ENCODE measurements at places on chromosomes 1 and 21. TPM values are rescaled to one million over a fixed set of nuclear protein-coding genes. Genes with fewer than 3 reads are reported as not detected.
A peak's percentile ranks its signal among the peaks of the same experiment; 100 is the strongest.

OPRD1 gene
- total RNA-seq = not detected

DNA sequence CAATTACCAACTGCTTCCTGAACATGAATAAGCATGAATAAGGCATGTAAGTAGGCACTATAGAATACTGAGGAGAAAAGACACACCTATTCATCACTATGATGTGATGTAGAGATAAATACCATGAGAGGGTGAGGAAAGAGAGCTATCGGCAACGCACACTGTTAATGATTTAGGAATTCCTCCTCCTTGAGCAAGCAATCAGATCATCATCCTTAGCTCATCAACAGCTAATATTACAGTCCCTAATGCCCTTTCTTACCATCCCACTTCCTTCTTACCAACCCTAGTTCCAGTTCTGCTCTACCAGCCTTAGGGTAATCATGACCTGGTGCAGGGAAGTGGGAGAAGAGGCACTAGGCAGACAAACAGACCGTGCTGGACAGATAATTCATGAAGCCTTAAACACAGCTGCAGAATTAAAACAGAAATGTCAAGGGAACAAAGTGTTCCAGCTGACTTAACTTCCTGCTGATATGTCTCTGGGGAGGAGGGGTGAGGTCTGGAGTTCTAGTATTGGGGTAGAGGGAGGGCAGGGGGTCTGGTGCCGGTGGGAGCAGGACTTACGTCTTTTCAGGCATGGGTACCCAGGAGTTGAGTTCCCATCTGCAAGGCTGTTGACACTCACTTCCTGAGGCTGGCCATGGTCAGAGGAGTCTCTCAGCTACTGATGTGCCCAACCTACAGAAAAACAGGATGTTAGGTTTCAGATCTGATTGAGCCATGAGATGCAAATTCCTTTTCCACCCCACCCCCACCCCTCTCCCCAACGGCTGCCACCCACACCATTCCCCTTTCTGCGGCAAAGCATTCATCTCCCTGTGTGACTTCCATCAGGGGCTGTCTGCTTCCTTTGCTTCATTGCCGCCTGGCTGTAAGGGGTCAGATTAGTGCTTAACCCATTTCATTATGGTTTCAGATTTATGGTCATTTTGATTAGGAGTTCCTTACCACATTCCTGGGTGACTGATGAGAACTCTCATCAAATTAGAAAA is 12.6 kb upstream of the RCSD1 start:
- no peak for DNase-seq

DNA sequence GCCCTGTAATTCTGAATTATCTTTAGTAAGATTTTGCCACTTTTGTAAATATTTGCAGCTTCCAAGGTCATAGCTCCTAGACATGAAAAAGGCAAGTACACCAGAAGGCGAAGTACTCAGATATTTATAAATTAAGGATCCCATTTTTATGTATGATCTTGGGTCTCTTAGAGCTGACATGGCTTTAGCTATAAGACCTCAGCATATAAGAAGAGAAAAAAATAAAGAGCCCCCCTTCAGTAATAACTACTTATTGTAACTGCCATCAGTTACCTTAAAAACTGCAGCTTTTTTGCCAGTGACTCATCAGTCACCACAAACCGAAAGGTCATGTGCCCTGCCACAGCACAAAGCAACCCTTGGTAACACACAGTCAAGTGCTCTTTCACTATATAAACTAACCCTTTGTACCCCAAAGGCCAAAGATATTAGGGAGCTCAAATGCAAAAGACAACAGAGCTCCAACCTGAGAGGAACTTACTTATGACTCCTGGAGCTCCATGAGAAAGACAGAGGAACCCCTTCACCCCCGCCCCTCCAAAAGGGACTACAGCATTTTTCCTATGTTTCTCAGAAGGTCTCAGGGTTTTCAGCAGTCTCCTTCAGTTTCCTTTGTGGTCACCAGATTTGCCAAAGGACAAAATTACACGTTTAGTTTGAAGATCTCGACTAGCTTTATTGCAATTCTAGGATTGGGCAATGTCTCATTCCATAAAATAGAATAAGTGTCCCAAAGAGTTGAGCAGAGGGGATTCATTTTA is 219.8 kb upstream of the DUSP10 start:
- no peak for DNase-seq

DNA sequence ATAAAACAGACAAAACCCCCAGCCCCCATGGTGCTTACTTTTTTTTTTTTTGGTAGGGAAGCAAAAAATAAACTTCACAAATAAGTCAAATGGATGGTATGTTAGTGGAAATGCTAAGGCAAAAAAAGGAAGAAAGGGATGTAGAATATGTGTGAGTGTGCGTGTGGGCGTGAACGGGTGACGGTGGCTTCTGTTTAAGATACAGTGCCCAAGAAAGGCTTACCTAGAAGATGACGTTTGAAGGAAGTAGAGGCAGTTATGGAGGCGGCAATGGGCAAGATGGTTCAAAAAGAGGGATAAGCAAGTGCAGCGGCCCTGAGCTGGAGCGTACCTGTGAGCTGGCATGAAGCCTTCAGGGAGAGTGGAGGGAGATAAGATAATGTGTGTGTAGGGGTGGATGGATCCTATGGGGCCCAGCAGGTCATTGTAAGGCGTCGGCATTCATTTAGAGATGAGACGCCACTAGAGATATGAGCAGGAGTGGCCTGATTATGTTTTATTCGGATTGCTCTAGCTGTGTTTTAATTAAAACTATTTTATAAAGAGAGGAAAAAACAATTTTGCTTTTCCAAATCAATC is 19.9 kb downstream of the LEPR start:
- DNase-seq = no peak

DNA sequence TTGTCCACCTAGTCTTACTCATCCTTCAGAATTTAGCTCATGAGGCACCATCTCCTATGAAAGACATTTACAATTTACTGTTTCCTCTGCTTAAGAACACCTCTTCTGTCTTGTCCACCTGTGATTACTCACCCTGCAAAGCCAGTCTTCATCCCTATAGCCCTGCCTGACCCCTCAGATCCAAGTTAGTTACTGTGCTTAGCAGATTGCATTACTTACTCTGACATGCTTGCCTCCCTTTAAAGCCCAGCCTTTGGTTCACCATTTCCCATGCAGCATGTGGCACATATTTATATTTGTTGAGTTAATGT is 60.9 kb upstream of the VCAM1 start:
- no peak for DNase-seq

TSPAN1 gene
- total RNA-seq = 26.2 TPM

- DNase-seq = no peak
These were observed 3.5 kb downstream of the TNFRSF14 start for GRCh38 chr1:2559509-2560298.

GRCh38 chr21:27513825-27514224 is 546.9 kb upstream of the ADAMTS5 start:
- DNase-seq = no peak

HCRTR1 gene
- total RNA-seq = not detected

- no peak for DNase-seq
These were observed 184.9 kb downstream of the KCNH1 start for GRCh38 chr1:210949039-210949438.

GRCh38 chr1:86993269-86993985 is 79.0 kb downstream of the HS2ST1 start:
- DNase-seq = no peak

DNA sequence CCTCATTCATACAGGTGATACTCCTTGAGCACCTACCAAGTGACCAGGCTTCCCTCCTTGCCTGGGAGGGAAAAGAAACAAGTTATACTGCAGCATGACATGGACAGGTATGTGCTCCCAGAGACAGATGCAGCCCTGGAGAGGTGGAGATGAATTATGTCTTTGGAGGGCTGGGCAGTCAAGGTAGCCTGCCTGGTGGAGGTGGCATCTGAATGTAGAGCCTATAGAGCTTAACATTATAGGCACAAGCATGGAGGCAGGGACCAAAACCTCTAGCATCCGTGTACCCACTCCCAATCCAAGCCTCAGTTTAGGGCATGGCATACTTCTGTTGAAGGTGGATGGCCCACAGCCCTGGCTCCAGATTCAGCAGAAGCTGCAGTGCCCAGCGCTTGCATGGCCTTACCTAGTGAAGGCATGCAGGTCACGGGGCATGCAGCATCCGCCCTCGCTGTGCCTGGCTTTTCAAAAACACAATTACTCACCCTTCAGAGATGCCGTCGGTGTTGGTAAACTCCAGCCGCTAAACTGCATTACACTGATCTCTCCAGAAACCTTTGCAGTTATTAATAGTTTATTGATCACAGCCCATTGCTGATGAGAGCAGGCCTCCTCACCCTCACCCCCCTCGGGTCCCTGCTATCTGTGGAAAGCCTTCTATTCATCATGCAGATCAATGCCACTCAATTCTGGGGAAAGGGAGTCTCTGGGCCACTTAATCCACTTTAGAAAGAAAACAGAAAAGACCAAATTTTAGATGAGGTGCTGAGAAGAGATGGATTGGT is 151.1 kb upstream of the KLHDC7A start:
- DNase-seq = no peak

MR1 gene
- total RNA-seq = 23.4 TPM

- DNase-seq = no peak
These were observed 102.3 kb downstream of the TMEM53 start for GRCh38 chr1:44571712-44572571.

- no peak for DNase-seq
These were observed 28.3 kb upstream of the RCSD1 start for GRCh38 chr1:167601442-167602383.

LCE2C gene
- not detected for total RNA-seq

GRCh38 chr1:55040083-55040932 is 960 bp downstream of the PCSK9 start:
- no peak for DNase-seq

- peak; percentile 49 for DNase-seq
These were observed 21.0 kb upstream of the ARTN start for GRCh38 chr1:43912607-43913006.

GRCh38 chr1:116380499-116381242 is 7.6 kb downstream of the ATP1A1 start:
- DNase-seq = no peak

GRCh38 chr1:202862679-202863560 is 26.0 kb downstream of the RABIF start:
- no peak for DNase-seq

DNA sequence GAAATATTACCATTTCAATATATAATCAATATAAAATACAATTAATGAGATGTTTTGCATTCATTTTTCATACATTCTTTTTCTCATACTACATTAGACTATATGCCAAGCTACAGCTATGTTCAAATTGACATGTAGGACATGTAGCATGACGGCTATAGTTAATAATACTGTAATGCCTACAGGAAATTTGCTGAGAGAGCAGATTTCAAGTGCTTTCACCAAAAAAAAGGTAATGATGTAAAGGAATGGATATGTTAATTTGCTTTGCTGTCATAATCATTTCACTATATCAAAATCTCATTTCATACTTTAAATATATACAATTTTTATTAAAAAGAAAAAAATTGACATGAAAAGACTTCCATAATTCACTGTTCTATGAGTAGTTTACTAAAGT is 215.1 kb downstream of the KCNH1 start:
- DNase-seq = no peak

SH2D1B gene
- total RNA-seq = not detected

TACSTD2 gene
- total RNA-seq = 230 TPM

AADACL3 gene
- under 0.01 TPM for total RNA-seq

FRRS1 gene
- total RNA-seq = 12.5 TPM

GRCh38 chr1:174448974-174449373 is 1.2 kb downstream of the GPR52 start:
- DNase-seq = no peak

GRCh38 chr1:81126989-81127581 is 673.6 kb upstream of the ADGRL2 start:
- no peak for DNase-seq

CFAP107 gene
- not detected for total RNA-seq

BATF3 gene
- 7.5 TPM for total RNA-seq

GRCh38 chr1:116765962-116766361 is 11.7 kb downstream of the CD2 start:
- no peak for DNase-seq

ZBTB8A gene
- 10.0 TPM for total RNA-seq

GRCh38 chr1:178941849-178942248 is 71.0 kb upstream of the ANGPTL1 start:
- DNase-seq = no peak

GRCh38 chr1:165858364-165858823 is 31.0 kb downstream of the UCK2 start:
- DNase-seq = no peak

YRDC gene
- 12.5 TPM for total RNA-seq

DNA sequence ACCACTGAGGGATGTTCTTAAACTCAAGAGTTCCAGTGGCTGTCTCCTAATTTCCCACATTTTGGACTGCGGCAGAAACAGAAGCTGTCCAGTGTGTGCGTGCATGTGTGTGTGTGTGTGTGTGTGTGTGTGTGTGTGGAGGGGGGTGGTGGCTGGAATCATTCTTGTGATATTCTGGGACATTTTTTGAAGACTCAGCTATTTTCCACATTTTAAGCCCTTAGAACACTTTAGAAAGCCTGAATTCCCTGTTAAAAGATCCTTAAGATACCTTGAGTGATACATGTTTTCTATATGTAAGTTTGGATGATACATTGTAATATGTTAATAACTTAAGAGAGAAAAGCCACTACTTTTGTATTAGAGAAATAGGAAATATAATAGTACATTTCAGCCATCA is 636.4 kb downstream of the PLPP3 start:
- DNase-seq = no peak

OR14A2 gene
- total RNA-seq = not detected

GRCh38 chr1:21607549-21608529 is 61.3 kb downstream of the RAP1GAP start:
- DNase-seq = no peak

- DNase-seq = no peak
These were observed 22.8 kb downstream of the SYF2 start for GRCh38 chr1:25209516-25209915.

- DNase-seq = no peak
These were observed 351.3 kb downstream of the RRAGC start for GRCh38 chr1:38508232-38508631.

DNA sequence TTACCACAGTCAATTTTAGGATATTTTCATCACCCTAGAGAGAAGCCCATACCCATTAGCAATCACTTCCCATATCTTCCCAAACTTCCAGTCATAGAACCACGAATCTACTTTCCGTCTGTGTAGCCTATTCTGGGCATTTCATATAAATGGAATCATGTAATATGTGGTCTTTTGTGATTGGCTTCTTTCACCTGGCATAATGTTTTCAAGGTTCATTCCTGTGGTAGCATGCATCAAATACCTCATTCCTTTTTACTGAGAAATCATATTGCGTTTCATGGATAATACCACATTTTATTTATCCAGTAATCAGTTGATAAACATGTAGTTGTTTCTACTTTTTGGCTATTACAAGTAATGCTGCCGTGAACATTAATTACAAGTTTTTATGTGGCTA is 21.5 kb downstream of the DESI2 start:
- DNase-seq = no peak

- no peak for DNase-seq
These were observed 15.7 kb upstream of the RCAN1 start for GRCh38 chr21:34630536-34631143.

WNT4 gene
- total RNA-seq = 3.1 TPM

DNA sequence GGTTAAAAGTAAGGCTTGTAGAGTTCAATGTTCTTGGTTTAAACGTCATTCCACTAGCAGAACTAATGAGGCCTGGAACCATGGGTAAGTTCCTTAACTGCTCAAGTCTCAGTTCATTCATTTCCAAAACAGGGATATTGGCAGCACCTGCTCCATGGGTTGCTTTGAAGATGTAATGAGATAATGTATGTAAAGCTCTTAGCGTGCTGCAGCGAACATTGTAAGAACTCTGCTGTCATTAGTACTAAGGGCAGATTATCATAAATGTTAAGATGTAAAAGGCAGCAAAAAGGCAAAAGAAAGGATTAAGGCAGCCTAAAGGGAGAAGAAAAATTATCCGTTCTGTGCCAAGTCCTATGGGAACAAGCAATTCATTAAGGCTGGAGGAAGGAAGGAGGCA is 129.1 kb upstream of the NGF start:
- DNase-seq = no peak

MRPS14 gene
- total RNA-seq = 22.9 TPM
